ENCODE measurements at places on chromosomes 3 and 15.

DNA sequence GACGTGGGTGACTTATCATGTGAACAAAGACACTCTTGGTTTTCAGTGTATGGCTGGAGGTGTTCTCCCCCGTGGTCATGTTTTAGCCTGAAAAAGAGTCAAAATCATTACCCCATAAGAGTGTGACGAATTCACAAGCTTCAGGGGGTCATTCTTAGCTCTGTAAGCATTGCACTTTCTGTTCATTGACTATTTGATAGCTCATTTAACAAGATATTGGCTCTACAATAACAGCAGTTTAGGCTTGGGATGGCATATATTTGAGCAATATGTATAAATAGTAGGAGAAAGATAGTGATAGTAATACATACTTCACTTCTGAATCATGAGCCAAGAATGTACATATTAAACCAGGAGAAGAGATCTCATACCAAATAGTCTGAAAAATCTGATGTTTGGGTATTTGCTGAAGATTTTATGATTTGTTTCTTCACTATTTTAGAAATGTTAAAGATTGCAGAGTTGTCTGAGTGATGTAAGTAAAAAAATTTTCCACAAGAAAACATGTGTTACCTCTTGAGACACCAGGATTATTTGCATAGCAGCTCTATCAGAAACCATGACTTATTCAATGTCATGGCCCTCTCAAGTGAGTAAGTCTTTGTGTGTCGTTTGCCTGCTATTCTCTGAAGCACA, 996.0 kb downstream of the OTOL1 start:
- DNase-seq = no peak

DNA sequence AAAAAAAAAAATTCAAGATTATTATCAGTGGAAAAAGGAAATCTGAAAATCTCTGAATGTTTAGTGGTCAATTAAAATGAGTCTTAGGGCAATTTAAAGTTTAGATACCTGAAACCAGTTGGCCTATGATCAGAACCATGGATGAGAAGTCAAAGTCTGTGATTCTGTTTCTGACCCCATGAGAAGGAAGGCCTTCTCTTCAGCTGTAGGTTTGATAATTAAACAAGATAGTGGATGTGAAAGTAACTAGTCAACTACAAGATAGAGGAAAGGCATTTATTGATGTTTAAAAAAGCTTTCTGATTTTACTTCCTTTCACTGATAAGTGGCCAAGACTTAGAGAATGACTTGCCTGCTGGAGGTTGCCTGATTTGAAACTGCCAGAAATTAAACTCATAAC, 8.7 kb downstream of the PLS1 start:
- DNase-seq = no peak

GRCh38 chr3:11136830-11137626, 17.3 kb upstream of the HRH1 start:
- no peak for DNase-seq

GRCh38 chr3:71308836-71309235, 274.7 kb downstream of the FOXP1 start:
- DNase-seq = no peak

- no peak for DNase-seq
These were observed 11.6 kb downstream of the EPB42 start for GRCh38 chr15:43209059-43209824.

DNA sequence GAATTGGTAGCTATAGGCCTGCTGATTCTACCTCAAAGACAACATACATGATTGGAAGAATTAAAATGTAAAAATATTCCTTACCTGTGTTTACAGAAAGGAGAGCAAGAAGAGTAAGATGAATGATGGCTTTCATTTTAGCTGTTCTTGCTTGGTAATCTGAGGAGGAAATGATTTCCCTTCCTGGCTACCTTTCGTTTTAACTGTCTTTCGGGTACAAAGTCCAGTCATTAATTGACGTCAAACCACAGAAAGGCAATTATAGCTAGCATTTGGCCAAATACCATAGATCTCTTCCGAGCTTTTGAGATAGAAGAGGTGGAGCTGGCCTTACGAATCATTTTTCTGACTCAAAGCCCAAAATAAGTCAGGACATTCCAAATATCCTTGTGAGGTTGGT, at the start of gene MUC13:
Gene MUC13, minus strand, starts transcription at position 175 of the 400 bp plus-strand sequence. Its CDS starts 39 bp downstream, at position 136.
- no peak for DNase-seq

GRCh38 chr3:106678657-106679390, 698.4 kb upstream of the CCDC54 start:
- no peak for DNase-seq

- no peak for DNase-seq
These were observed 140.4 kb downstream of the TBL1XR1 start for GRCh38 chr3:177056927-177057326.

- DNase-seq = no peak
These were observed 2.0 kb downstream of the ARPP21 start for GRCh38 chr3:35641331-35641730.

- DNase-seq = no peak
These were observed 282.6 kb downstream of the FOXP1 start for GRCh38 chr3:71300951-71301393.

- DNase-seq = no peak
These were observed 225.3 kb upstream of the EPHA3 start for GRCh38 chr3:88882121-88882520.

- DNase-seq = no peak
These were observed 74.3 kb downstream of the GABRB3 start for GRCh38 chr15:26698555-26698954.

DNA sequence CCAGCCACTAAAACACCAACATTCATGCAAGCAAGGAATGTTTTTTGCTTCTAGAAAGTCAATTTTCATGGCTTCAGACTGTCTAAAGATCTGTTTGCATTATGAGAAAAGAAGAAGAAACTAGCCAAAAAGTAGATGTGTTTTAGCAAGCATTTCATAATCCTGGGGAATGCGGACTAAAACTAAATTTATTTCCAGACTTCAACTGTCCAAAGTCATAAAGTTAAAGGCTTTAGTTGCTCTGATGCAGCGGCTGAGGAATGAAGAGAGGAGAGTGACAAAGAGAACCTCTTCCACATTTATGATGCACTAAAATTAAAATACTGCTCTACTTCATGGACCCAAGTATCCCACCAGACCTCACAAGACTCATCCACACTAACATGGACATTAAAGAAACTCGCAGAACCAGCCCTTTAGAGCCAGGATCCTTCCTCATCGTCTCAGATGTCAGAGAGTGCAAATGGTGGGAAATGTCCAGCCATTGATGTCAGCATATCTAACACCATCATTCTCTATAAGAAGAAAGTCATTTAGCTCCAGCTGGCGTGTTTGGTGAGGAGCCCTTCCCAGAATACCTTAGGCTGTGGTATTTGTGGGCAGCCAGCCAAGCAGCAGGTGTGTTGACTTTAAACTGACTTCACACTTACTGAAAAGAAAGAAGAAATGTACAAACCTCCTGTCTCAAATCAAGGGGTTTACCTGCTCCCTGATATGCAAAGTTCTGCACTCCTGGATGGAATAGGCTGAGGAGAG, 17.4 kb downstream of the FYCO1 start:
- DNase-seq = no peak

DNA sequence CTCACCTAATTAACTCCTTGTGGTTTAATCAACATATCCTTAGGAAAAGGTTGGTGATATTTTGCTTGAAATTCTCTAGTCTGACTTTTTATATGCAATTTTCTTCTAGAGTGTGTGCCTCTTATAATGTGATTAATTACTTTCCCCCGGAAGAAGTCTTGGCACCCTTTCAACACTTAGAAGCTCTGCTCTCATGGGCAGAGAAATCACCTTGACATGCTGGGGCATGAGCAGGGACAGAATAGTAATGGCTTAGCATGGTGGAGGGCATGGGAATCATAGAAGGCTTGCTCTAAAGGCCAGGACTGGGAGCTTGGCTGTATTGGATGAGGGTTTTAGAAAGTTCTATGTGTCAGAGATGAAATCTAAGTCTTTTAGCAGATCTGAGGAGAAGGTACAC, 293.5 kb downstream of the AGBL1 start:
- DNase-seq = no peak

GRCh38 chr3:87987952-87988351, 70.9 kb downstream of the CGGBP1 start:
- DNase-seq = no peak

- no peak for DNase-seq
These were observed 8.7 kb downstream of the GAP43 start for GRCh38 chr3:115632026-115632425.

DNA sequence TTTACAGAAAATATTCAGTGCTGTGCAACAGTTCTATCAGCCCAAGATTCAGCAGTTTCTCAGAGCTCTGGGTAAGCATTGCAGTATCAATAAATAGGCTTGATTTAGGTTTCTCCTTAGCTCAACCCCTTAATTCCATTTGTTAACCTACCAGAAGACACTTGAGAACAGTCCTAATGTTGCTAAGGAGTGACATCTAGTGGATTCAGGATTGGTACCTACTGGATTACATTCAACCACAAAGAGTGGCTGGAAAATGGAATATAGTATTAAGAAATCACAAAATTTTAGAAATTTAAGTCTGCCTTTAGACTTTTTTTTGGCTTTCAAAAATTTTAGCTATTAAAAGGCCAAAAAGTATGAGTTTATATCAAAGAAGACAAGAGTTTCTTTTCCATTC, 34.7 kb downstream of the POLG start:
- no peak for DNase-seq

DNA sequence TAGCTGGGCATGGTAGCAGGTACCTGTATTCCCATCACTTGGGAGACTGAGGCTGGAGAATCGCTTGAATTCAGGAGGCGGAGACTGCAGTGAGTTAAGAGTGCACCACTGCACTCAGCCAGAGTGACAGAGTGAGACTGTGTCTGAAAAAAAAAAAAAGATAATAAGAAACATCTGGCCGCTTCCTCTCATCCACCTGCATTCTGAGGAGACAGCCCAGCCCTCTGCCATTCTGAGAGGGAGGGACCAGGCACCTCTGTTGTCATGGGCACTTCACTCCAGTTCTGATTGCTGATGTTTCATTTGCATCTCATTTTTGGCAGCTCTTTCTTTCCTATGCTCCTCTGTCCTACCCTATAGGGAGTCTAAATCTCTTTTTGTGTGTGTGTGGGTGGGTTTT, 36.4 kb upstream of the GSK3B start:
- DNase-seq = no peak

DNA sequence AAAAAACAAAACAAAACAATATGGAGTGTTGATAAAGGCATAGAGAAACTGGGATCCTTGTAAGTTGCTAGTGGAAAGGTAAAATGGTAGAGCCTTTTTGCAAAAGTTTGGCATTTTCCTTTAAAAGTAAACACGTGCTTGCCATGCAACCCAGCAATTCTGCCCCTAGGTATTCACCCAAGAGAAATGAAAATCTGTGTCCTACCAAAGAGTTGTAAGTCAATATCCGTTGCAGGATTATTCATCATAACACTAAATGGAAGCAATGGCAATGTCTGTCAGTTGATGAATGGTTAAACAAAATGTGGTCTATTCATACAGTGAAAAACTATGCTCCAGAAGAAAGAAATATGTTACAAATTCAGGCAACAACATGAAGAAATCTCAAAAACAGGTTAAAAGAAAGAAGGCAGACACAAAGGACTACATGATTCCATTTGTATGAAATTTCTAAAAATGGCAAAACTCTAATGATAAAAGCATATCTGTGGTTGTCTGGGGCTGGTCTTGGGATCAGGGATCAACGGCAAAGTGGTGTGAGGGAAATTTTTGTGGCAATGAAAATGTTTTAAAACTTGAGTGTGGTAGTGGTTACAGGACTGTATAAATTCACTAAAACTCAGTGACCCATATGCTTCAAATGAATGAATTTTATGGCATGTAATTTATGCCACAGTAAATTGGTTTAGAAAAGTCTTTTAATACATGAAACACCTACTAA, 229.6 kb downstream of the OPA1 start:
- no peak for DNase-seq

DNA sequence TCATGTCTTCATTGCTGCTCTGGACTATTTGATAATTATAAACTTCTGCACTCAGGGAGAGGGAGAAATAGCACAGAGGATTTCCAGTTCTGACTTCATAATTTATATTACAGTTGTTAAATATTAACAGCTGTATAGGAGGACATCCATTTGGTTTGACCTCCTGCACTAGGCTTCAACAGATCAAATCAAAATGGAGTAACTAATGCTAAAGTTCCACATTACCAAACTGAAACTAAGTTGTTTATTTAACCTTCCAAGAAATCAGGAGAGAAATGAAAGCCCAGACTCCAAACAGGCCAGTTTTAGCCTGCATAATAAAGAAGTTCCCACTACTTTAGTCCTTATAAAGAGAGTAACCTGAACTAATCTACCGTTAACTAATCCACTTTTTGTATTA, 4.6 kb downstream of the PLSCR2 start:
- DNase-seq = no peak

DNA sequence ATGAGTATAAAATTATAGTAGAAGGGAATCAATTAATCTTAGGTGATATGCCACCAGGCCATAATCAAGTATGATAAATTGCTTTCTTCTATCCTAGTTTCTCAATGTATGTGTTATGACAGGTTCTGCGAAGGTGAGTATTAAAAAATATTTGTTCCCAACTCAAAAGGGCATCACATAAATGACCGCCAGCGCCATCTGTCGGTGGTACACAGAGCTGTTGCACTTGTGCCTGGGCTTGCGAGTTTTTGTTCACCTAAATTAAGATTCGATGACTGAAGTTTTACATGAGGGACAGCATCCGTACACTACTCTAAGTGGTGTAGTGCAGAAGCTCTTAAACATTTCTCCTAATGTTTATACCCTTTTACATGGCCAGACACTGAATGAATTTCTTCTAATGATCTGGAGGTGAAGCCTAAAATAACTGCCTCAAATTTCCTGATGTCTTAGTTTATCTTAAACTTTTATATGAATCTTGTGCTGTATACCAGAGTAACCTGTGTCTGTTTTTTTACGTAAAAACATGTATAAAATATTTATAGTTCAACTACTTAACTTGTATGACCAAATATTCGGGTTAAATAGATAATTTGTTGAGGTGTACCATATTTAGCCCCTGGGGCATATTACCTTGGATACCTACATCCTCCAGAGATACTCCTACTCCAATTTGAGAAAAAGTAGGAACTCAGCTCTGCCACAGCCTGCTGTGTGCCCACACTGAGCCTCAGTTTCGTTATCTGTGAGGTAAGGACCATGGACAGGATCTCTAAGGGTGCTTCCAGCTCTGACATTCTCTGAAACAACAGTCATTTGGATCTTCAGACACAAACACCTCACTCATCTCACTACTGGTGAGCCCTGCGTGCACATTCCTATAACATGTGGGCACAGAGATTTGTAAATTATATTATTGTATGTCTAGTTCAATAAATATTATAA, 365.6 kb downstream of the MAGI1 start:
- DNase-seq = no peak

DNA sequence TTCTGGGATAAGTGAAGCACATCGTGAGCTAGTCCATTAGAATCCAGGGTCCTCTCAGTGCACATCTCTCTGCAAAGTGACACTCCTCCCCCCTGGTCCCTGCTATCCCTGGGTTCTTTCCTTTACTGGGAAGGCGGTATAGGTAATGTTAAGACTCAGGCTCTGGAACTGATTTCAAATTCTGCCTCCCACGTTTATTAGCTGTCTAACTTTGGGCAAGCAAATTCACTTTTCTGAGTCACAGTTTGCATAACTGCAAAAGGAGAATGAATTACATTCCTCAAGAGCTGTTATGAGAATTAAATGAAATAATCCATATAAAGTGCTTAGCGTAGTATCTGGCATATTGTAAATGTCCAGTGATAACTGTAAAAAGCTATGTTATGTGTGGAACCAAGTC, 168.1 kb upstream of the LRRN1 start:
- no peak for DNase-seq

- DNase-seq = no peak
These were observed 799.3 kb downstream of the DIPK2A start for GRCh38 chr3:144770915-144771351.

- no peak for DNase-seq
These were observed 12.6 kb downstream of the RASGRP1 start for GRCh38 chr15:38551720-38552648.

- DNase-seq = no peak
These were observed 23.8 kb downstream of the CTNNB1 start for GRCh38 chr3:41223078-41223477.

Measured in effector memory CD8-positive, alpha-beta T cell (primary cell).